ENCODE measurements at places on chromosomes 2 and 18.
A peak's percentile ranks its signal among the peaks of the same experiment; 100 is the strongest.

DNA sequence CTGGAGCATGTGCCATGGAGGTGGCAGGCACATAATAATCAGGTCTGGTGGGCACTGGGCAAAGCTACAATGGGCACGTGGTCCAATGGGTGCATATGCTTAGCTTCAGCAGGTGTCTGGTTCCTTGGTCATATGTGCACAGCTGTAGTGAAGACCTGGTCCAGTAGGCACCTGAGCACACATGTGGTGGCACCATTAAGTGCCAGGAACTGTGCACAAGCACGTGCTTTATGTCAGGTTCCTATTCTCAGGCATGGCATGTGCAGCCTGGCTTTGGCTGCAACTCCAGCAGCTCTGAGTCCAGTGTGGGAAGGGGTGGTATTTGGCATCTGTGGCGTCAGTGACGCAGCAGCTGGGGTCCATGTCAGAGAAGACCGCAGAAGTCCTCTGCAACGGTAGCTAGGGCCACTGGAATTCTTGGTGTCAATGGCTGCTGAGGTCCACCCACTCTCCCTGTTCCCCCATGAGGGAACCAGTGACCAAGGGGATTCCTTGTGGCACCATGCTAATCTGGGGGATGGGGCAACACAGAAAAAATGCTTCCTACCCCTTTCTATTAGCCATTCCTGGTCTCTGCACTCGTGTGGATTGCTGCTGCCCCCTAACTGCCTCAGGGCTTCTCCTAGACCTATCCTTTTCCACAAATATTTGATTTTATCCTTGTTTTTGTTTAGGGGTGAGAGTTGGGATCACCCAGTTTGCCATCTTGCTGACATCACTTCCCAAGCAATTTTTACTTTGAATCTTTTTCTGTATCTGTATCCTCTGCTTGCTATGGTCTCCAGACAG, 262.9 kb upstream of the MAP2 start:
- no peak for DNase-seq

GRCh38 chr2:206804326-206804725, 38.9 kb downstream of the FASTKD2 start:
- DNase-seq = no peak

- DNase-seq = no peak
These were observed 119.6 kb downstream of the SPOPL start for GRCh38 chr2:138621139-138621538.

DNA sequence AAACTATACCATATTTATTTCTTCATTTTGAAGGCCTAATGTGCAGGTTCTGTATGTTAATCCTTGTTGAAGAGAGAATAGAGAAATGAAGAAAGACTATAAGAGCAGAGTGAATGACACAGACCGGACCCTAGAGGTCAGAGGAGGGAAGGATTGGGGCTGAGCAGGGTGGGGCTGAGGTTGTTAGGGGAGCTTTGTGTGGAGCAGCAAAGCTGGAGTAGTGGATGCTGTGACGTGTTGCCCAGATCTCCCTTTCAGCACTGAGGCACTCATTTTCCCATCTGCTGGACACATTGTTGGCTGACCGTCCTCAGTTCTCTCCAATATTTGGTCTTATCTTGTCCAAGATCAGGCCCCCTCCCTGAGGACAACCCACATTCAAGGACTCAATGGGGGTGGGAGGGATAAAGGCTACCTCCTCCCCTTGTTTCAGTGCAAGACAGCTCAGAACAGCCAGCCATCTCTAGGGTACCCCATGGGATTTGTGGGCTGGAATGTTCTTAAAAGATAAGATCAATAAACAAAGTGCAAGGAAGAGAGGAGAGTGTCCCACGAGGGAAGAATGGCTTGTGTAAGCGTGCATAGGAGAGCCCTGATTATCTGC, 143.6 kb downstream of the TDRD15 start:
- no peak for DNase-seq

- no peak for DNase-seq
These were observed 8.6 kb downstream of the AGFG1 start for GRCh38 chr2:227480528-227480927.

DNA sequence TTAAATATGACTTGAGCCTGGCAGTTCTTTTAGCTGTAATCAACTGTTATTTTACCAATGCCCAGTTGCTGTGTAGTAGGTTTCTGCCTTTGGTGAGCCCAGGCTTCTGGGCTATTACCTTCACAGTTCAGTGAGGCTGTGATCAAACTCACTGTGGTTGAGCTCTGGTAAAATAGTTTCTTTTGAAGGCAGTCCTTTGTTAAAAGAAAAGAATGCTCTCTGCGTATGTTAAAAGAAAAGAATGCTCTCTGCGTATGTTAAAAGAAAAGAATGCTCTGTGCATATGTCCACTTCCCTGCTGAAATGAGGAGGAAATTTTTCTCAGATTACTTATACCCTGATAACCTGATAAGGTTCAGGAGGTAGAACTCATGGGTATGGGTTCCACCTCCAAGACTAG, 244.3 kb downstream of the RNF144A start:
- no peak for DNase-seq

DNA sequence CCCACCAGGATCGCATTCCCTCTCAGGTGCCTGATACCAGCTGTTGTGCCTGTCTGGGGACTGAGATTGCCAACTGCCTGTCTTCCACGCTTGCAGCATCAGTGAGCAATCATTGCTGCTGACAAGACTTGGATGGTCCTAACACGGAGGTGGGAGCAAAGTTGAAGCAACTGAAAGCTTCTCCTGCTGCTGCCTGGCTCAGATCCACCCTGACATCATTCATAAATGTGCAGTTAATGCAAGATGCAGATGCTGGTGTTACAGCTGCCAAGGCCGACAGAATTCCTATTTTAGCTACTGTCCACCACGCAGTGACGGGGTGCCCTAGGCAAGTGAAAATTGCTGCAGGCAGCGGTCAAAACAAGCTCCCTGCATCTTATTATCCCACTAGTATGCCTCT, 131.4 kb downstream of the VWC2L start:
- DNase-seq = no peak

GRCh38 chr2:16644221-16644925, 21.3 kb downstream of the CYRIA start:
- no peak for DNase-seq

DNA sequence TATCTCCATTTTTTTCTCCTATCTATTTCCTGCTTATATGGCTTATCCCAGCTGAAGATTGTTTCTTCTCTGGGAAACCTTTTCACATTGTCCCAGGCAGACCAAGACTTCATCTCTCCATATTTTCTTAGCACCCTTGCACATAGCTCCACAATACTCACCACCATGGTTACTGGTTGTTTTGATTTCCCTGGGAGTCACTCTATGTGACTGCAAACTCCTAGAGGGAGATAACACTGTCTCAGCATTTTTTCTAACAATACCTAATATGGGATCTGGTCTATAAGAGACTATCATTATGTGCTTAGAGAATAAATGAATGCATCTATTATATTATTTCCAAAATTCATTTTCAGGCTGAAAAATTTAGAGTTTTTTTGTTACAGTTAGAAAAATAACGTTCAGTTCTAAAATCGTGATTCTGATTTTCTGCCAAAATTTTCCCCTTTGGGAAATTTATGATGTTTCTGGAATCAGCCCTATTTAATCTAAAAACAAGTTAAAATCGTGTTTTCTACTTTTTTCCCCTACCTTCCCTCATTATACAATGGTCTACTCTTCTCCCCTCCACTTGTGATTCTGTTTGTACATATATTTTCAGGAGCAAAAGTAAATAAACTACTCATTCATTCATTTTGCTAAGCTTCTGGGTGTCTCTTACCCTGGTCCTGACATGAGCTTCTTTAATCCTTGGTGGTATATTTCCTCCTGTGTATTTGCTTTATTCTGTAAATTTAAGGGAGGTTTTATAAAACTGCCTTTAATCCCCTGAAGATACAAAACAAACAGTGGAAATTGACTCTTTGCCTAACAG, 95.4 kb downstream of the HNMT start:
- DNase-seq = no peak

- DNase-seq = no peak
These were observed 45.8 kb downstream of the SLC4A5 start for GRCh38 chr2:74297391-74297790.

GRCh38 chr2:97688062-97688827, 18.7 kb downstream of the C2orf92 start:
- no peak for DNase-seq

- DNase-seq = no peak
These were observed 82.2 kb upstream of the LGALSL start for GRCh38 chr2:64371727-64372126.

GRCh38 chr2:231677632-231678104, 30.7 kb upstream of the PTMA start:
- peak; percentile 86 for DNase-seq

Data from neural crest cell (in vitro differentiated cells).